Caco-2 (cell line): ENCODE measurements at places on chromosomes 1 and 21.

GRCh38 chr1:112255080-112255479, 140.9 kb upstream of the CTTNBP2NL start:
- no peak for DNase-seq
- no peak overlapping the region for H3K4me3 ChIP-seq
- H3K27ac ChIP-seq, result no peak overlapping the region

- H3K4me3 ChIP-seq, result no peak overlapping the region
- no peaks in the 10 kb centered on the region for H3K27me3 ChIP-seq
- H3K36me3 ChIP-seq, result no peaks in the 10 kb centered on the region
- H3K4me1 ChIP-seq, result no peaks in the 10 kb centered on the region
- H3K27ac ChIP-seq, result no peak overlapping the region
Measured at GRCh38 chr1:209516771-209517680, 66.5 kb upstream of the CAMK1G start.

- H3K27ac ChIP-seq, result no peak overlapping the region
- peak; percentile 85 for DNase-seq
- no peaks in the 10 kb centered on the region for H3K27me3 ChIP-seq
- H3K4me1 ChIP-seq, result no peaks in the 10 kb centered on the region
Measured at GRCh38 chr1:226912587-226913176, 27.4 kb upstream of the COQ8A start.

DNA sequence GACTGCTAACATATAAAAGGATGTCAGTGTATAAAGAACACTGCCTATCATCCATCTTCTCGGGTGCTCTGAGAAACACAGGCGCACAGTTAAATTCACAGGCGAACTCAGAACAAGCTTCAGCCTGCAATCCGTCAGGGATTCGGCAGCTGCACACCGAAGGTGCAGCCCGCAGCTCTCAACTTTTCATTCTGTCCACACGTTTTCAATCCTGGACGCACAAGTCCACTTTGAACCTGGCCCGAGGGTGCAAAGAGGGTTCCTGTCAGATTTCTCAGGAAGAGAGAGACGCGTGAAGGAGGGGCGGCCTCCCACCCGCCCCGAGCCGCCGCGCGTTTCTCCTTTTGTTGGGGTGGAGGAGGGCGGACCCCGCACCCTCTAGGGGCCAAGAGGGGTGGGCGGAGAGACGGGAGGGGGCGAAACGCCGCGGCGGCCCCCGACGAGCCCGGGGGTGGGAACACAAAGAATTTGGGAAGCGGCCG, 724 bp downstream of the DOCK7 start:
- no peaks in the 10 kb centered on the region for H3K27me3 ChIP-seq
- H3K27ac ChIP-seq, result peak overlapping the region; percentile 79
- peak overlapping the region; percentile 80 for H3K4me3 ChIP-seq
- peaks cover 21% of the 10 kb centered on the region for H3K4me1 ChIP-seq
- peak; percentile 41 for DNase-seq

- no peaks in the 10 kb centered on the region for H3K36me3 ChIP-seq
- no peaks in the 10 kb centered on the region for H3K27me3 ChIP-seq
- peaks cover 9% of the 10 kb centered on the region; the same call in 1 of the 2 replicates for H3K4me1 ChIP-seq
Measured at GRCh38 chr1:214071469-214071868, 83.7 kb downstream of the PROX1 start.

GRCh38 chr1:151817353-151817730, 12.1 kb upstream of the LINGO4 start:
- H3K36me3 ChIP-seq, result no peaks in the 10 kb centered on the region
- no peaks in the 10 kb centered on the region for H3K4me1 ChIP-seq
- no peak for DNase-seq
- no peak overlapping the region for H3K27ac ChIP-seq

DNA sequence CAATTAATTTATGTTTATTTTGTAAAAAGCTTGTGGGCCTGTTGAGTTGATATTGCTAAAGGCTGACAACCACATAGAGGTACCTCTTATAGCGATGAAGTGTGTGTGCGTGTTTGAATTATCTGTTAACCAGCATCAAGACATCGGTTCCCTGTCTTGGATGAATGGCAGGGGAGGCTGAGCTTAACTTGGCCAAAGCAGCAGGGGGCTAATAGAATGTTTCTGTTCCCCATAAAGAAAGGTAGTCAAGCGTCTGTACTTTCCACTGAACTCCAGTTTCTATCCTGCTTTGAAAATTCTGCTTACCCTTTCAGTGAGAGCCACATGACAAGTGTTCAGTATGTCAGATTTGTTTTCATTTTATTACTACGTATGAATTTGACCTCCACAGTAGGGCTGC, 63.0 kb downstream of the ROR1 start:
- no peak for DNase-seq
- H3K27me3 ChIP-seq, result no peaks in the 10 kb centered on the region
- no peaks in the 10 kb centered on the region for H3K36me3 ChIP-seq
- H3K4me3 ChIP-seq, result no peak overlapping the region
- H3K27ac ChIP-seq, result no peak overlapping the region

DNA sequence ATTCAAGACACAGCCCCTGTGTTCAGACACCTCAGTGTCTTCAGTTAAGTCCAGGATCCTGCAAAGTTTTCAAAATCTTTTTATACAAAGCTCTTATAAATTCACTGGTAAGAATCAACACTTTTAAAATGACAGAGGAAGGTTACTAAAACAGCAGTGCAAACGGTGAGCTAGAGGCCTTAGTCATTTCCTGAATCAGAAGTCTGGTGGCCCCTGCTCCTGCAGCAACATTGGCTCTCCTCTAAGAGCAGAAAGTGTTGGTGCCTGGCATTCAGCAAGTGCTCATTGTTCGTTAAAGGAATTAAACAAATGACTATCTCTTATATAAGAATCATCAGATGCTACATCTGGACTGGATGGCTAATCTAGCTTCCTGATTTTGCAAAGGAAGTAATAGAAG, 282.9 kb downstream of the PTGER3 start:
- no peaks in the 10 kb centered on the region for H3K4me1 ChIP-seq
- H3K4me3 ChIP-seq, result no peak overlapping the region
- DNase-seq, result no peak
- no peaks in the 10 kb centered on the region for H3K27me3 ChIP-seq

- no peak overlapping the region for H3K4me3 ChIP-seq
- no peaks in the 10 kb centered on the region for H3K27me3 ChIP-seq
- H3K36me3 ChIP-seq, result no peaks in the 10 kb centered on the region
- no peaks in the 10 kb centered on the region for H3K4me1 ChIP-seq
- no peak overlapping the region for H3K27ac ChIP-seq
Measured at GRCh38 chr1:54268762-54269297, 68.9 kb downstream of the MRPL37 start.

DNA sequence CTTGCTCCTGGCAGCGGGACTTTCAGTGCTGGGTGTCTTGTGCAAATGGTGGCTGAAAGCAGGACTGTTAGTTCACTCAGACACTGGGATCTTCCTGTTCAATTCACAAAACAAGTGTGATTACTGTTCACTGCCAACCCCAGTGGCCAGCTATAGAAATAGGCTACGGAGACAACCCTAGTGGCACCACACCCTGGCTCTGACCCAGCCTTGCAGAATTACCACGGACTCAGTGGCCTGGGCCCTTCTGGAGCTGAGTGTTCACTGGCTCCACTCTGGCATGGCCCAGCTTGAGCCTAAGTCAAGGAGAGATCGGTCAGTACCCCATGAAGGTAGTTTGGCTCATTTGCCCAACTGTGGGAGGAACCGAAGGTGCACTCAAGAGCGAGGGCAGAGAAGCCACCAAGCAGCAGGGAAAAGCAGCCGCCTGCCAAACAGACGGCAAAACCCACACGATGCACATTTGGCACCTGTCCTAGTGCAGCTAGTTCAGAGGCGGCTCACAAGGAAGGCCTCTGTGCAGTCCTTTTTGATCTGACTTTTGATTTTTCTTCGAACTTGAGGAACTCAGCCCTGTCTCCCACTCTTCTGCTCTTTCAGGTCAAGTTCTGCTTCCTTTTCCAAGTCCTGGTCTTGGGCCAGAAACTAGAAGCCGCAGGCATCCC, 5.9 kb downstream of the KIAA2013 start:
- peaks cover 1% of the 10 kb centered on the region; the same call in 1 of the 2 replicates for H3K36me3 ChIP-seq
- H3K27ac ChIP-seq, result no peak overlapping the region
- no peaks in the 10 kb centered on the region for H3K27me3 ChIP-seq
- no peak overlapping the region for H3K4me3 ChIP-seq
- DNase-seq, result no peak

- H3K4me3 ChIP-seq, result no peak overlapping the region
Measured at GRCh38 chr1:183869664-183870063, 64.7 kb downstream of the RGL1 start.

- no peak overlapping the region for H3K4me3 ChIP-seq
- peaks cover 3% of the 10 kb centered on the region; the same call in 1 of the 2 replicates for H3K4me1 ChIP-seq
- peak; percentile 64 for DNase-seq
- no peak overlapping the region for H3K27ac ChIP-seq
- no peaks in the 10 kb centered on the region for H3K36me3 ChIP-seq
Measured at GRCh38 chr1:116878804-116879477, 30.8 kb upstream of the PTGFRN start.

DNA sequence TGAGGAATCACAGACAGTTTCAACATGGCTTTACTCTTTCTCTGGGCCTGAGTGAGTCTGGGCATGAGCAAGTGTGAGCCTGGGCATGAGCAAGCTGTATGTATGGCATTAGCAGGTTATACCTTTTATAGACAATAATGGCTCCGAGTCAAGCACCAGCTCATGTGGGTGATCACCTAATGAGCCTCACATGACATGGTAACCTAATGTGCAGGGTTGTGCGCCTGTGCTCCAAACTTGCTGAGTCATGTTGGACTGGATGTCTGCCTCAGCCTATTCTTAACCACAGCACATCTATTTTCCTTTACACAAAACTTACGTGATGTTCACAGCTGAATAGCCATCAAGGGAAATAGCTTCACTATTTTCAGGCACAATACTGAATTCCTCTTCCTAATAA, 236.2 kb upstream of the NRIP1 start:
- H3K36me3 ChIP-seq, result no peaks in the 10 kb centered on the region
- H3K27ac ChIP-seq, result no peak overlapping the region
- no peak for DNase-seq

DNA sequence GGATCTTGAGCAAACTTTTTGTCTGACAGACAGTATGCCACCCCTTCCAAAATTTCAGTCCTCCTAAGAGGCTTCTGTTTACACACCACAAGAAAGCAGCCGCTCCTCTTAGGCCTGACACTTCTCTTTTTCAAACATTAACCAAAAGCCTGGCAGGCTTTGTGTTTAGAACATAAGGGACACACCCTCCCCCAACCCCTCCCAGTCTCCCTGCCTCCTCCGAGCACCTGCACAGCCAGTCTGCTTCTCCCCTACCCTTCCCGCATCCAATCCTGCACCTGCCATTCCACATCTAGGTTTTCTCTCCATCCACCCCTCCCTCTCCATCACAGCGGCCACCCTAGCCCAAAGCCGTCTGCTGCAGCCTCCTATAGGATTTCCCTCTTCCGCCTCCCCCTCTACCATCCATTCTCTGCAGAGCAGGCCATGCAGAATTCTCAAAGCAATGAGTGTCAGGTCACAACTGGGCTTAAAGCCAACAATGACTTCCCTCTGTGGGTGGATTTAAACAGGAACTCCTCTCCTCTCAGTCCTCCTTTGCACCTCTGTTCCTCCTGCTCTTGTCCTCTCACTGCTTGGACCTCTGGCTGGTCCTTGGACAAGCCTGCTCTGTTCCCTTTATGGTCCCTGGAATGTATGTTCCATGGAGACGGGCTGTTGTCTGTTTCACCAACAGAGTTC, 478.2 kb downstream of the NPHP4 start:
- H3K27me3 ChIP-seq, result no peaks in the 10 kb centered on the region; the same call in 1 of the 2 replicates
- DNase-seq, result no peak
- H3K27ac ChIP-seq, result no peak overlapping the region
- H3K4me3 ChIP-seq, result no peak overlapping the region
- H3K36me3 ChIP-seq, result no peaks in the 10 kb centered on the region
- no peaks in the 10 kb centered on the region for H3K4me1 ChIP-seq

DNA sequence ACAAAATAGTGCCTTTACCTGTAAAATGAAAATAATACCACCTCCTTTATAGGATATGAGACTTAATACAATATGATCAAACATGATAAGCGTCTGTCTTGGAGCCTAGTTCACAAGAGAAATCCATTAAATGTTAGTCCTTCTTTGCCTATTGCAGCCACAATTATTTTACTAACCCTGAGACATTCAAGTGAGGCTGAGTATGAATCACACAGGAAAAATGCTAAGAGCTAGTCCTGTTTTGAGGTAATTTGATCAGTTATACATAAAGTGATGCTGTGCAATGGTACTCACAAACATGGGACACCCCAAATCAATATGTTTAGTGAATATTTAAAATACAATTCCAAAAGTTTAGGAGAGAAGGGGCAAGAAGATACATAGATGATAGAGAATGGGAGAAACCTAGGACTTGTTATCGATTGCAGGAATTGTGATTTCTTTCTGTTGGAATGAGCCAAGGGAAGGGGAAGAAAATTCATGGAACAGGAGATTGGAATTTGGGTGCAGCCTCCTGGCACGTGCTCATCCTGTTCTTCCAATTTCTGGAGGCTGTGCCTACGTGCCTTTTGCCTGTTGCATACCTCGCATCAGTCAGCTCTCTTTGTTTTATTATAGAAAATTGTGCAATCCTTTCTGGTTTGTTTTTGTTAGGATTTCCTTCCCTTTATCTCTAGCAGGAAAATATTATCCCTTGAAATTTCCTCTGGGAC, 39.9 kb upstream of the BACH1 start:
- no peaks in the 10 kb centered on the region for H3K36me3 ChIP-seq
- H3K27ac ChIP-seq, result no peak overlapping the region
- DNase-seq, result peak; percentile 31
- H3K4me3 ChIP-seq, result no peak overlapping the region

- no peaks in the 10 kb centered on the region for H3K4me1 ChIP-seq
- DNase-seq, result no peak
- H3K36me3 ChIP-seq, result no peaks in the 10 kb centered on the region
- no peak overlapping the region for H3K27ac ChIP-seq
Measured at GRCh38 chr1:64687725-64688327, 57.0 kb upstream of the RAVER2 start.
